ENCODE measurements at places on chromosomes 3 and 15.

DNA sequence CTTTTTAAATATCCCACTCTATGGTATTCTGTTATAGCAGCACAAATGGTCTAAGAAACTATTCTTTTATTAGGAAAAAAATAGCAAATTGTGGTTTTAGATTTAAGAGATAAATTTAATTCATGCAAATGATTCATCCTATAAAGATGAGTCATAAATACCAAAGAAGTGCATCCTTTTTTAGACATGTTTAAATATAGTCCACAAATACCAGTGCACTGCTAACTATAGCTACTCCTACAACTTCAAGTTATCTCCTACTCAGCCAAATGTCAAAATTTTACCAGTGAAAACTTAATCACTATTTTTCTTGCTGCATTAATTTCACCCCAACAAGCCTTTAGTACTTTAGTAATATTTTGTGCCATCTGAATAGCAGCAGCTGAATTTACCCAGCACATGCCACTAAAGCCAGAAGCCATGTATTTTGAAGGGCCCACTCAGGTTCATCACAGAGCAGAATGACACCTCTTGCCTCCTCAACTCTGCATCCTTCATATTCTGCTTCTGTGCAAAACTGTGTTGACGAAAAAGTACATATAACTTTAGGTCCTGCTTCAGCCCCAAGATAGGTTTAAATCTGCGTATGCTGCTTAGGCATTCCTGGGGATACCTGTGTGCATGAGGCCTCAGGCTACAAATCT, 24.9 kb downstream of the CX3CR1 start:
- peak; percentile 40 for DNase-seq

- DNase-seq: peak; percentile 45
These were observed 735 bp downstream of the GOLGA8B start for GRCh38 chr15:34582461-34583371.

- no peak for DNase-seq
These were observed 15.7 kb upstream of the ARPIN start for GRCh38 chr15:89928421-89928820.

GRCh38 chr3:9781551-9781950, 10.7 kb downstream of the TADA3 start:
- no peak for DNase-seq

DNA sequence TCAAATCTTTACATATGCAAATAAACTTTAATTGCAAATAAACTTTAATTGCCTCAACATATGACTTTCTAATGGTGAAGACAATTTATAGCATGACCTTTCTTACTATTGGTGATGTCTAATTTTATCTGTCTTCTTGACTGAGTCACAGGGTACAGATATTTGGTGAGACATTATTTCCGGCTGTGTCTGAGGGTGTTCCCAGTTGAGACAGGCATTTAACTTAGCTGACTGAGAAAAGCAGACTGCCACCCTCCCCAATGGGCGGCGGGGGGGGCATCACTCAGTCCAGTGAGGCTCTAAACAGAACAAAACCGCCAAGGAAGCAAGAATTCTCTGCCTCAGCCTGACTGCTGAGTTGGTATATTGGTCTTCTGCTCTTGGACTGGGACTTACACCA, 160.0 kb downstream of the TBL1XR1 start:
- DNase-seq: peak; percentile 52

- no peak for DNase-seq
These were observed 427.4 kb downstream of the FOXP1 start for GRCh38 chr3:71156062-71156665.

Measured in myocyte (in vitro differentiated cells).